HT-29 (cell line): ENCODE measurements at places on chromosomes 1 and 21. TPM values are rescaled to one million over a fixed set of nuclear protein-coding genes. Genes with fewer than 3 reads are reported as not detected.

The KDM1A gene
- 113 and 130 TPM in 2 replicates for total RNA-seq

DNA sequence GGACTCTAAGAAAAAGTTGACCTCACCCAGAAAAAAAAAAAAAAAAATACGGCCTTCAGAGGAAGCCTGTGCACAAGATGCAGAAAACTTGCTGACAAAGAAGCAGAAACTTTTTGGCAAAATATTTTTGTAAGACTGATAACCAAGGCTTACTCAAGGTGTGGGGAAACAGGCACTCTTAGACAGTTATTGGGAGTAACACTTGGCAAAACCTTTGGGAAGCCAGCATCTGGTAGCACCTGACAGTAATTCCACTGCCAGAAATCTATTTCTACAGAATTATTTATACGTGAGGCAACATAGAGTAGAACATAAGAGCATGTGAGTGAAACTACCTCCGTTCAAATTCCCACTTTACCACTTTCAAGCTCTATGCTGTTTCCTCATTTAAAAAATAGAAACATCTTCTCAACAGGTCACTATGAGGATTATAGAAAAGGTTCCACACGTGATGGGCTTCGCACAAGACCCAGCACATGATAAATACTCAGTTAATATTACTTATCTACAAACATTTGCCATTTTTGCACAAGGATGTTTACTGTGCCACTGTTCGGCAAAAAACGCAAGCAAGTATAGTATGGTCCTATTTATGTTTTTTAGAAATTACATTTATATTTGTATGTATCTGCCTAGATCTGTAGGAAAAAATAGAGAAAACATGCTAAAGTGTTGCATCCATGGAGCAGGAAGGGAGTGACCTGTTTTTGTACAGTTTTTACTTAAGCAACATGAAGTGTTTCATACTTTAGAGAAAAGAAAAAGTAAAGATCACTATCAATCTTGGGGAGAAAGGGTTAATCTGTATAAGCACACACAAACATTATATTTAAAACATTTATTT, 22.2 kb downstream of the MRPL39 start:
- no peak for DNase-seq

- DNase-seq: no peak
Measured at GRCh38 chr1:192522673-192523072, 52.9 kb upstream of the RGS1 start.

DNA sequence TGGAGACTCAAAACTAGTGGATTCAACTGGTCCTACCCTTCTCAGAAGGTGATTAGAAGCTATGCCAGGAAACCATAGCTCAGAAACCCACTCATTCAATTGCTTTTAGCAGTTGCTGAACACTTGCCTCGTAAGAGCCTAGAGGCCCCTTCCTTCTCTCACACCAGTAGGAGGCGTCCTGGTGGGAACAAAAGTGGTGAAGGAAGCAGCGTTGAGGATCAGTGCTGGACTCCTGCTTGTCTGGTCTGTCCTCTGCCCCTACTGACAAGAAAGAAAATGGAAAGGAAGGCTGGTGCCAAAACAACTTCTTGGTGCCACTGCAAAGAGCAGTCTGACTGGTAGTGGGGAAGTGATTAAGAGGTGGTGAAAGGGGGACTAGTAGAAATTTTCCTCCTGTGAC, 269.7 kb downstream of the LMO4 start:
- DNase-seq: no peak

The HNRNPCL1 gene
- total RNA-seq: not detected in 2 replicates

DNA sequence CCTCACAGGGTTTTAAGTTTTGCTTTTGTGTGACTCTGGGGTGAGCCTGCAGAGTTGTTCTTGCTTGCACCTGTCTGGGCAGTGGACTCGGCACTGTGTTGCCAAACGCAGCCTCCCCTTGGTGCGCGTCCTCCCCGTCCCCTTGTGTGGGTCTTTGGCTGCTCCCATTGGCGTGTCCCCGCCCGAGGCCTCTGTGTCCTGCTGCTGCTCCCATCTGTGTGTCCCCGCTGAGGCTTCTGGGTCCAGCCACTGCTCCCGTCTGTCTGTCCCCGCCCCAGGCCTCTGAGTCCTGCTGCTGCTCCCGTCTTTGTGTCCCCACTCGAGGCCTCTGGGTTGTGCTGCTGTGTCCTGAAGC, 62.8 kb downstream of the PCNT start:
- no peak for DNase-seq

The PLD5 gene
- not detected in 2 replicates for total RNA-seq

The GLIS1 gene
- not detected in 2 replicates for total RNA-seq

GRCh38 chr1:64440183-64440826, 29.6 kb upstream of the CACHD1 start:
- no peak for DNase-seq

The CCDC27 gene
- total RNA-seq: not detected in 2 replicates
